ENCODE measurements at places on chromosomes 11 and 22.

GRCh38 chr11:83601914-83602527 is 315.9 kb upstream of the CCDC90B start:
- DNase-seq, result no peak

GRCh38 chr11:119306373-119306890 is 10.5 kb downstream of the MCAM start:
- DNase-seq, result no peak

- no peak for DNase-seq
These were observed 125.8 kb upstream of the ARHGAP42 start for GRCh38 chr11:100561323-100561722.

GRCh38 chr11:108960501-108960900 is 295.6 kb downstream of the DDX10 start:
- no peak for DNase-seq

DNA sequence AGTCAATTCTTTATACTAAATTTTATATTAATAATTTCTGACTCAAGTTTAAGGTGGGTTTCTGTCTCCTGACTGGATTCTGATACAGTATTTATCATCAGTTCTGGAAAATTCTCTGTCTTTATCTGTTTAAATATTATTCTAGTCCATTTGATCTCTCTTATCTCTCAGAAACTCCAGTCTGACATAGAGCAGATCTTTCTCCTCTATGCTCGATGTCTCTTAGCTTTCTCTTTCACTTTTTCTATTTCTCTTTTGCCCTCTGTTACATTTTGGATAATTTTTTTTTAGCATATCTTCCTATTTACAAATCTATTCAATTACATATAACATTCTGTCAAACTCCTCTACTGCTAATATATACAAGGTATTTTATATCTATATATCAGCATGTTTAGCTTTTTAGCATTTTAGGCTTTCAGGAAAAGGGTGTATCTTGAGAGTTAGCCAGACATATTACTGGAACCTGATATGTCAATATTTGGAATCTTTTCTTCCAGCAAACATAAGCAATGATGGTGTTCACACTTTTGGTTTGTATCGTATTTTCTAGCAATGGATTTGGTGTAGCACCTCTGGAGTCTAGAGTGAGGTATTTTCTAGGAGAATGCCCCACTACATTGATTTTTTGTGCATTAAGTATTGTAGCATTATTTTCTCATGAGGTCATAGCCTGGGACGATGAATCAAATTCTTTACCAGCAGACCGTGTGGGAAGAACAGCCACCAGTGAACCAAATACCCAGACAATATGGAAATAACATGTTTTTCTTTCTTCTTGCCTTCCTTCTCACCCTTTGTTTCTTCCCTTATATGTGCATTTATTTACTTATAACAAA is 4.1 kb upstream of the NNMT start:
- no peak for DNase-seq

DNA sequence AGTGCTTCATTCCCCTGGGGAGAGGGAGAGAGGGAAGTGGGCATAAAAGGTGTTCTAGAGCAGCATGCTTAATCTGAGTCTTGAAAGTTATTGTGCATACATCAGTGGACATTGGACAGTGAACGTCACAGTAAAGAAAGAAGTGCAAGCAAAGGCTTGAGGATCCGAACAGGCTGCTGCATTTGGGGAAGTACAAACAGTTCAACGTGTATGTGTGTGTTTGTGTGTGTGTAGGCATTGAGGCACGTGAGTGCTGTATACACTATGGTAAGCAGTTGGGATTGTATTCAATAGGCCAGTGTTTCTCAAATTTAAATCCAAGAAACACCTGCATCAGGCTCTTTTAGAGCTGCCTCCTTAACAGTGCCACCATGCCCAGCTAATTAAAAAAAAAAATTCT is 10.4 kb upstream of the EIF3M start:
- no peak for DNase-seq
